ENCODE measurements at places on chromosomes 2 and 18.
A peak's percentile ranks its signal among the peaks of the same experiment; 100 is the strongest.

DNA sequence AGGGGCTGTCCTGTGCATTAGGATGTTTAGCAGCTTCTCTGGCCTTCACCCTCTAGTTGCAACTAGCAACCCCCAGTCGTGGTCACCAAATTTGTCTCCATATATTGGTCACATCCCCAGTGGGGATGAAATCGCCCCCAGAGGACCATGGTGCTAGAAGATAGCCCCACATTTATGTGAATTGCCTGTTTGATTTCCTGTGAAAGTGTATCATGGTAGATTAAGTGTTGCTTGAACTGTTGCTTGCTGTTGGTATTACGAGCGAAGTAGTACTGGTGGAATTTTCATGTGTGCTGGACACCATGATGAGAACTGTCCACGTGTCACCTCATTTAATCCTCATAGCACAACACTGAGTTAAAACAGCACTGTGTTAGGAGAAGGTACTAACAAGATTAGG lies 59.4 kb downstream of the TSPYL6 start:
- DNase-seq, result no peak

DNA sequence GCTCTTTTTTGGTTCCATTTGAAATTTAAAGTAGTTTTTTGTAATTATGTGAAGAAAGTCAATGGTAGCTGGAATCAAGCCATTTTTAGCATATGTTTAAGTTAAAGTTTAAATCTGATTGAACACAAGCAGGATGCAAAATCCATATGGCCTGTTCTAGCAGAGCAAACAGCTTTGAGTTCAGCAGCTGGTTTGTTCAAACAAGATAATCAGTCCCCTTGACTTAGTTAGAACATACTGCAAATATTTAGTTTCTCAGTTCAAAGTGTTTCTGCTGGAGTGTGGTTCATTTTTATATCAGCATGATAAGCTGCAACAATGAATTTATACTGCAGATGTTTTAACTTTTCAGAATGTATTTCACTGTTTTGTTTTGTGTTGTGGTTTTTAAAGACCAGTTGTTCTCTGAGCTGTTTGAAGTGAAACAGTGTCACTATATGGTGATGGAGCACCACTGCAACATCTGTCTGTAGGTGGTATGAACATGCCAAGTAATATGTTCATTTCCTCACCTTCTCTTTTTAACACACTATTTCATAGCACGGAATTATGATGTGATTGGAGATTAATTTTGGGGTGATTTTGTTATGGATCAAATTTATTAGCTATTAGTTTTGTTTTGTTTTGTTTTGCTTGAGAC lies 125.3 kb downstream of the COL4A4 start:
- DNase-seq, result no peak

DNA sequence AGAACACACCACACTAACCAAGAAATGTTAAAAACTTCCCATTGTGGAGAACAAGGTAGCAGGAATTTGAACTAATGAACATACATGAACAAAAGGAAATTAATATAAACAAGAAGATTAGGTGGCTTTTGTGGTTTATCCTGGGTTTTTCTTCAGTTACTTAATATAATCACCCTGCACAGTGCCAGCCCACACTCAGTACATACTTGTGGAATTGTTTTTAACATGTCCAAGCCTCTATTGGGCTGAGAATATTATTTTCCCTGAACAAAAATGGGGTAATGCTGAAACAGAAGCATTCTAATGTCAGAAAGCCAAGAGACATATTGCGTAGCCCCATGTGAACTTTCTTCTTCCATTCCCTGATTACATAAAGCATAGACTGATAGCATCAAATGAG lies 202.8 kb downstream of the DNER start:
- DNase-seq, result no peak

GRCh38 chr18:77003316-77003715 lies 129.3 kb downstream of the MBP start:
- no peak for DNase-seq

DNA sequence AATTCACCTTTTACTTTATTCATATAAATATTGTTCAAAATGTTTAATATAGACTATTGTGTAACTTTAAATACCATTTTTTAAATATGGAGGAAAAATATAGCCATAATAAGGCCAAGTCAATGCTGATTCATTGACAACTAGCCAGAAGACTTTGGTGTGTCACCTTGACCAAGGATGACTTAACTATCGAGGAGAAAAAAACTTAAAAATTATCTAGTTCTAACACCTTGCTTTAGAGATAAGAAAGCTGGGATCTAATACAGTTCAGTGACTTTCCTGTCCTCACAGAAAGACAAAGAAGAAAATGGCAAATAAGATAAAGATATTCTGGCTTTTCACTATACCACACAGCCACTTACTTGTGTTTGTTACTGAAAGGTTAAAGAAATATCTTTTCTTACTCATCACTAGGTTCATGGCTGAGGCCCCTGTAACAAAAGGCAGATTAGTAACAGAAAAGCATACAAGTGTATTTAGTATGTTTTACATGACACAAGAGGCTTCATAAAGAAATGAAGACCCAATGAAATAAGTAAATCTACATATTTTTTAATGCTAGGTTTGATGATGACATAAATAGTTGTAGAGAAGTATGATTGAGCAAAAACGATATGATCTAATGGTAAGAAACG lies 65.9 kb upstream of the LRRTM1 start:
- DNase-seq, result no peak

- no peak for DNase-seq
Observed at GRCh38 chr2:29952973-29953372, 31.6 kb upstream of the ALK start.

DNA sequence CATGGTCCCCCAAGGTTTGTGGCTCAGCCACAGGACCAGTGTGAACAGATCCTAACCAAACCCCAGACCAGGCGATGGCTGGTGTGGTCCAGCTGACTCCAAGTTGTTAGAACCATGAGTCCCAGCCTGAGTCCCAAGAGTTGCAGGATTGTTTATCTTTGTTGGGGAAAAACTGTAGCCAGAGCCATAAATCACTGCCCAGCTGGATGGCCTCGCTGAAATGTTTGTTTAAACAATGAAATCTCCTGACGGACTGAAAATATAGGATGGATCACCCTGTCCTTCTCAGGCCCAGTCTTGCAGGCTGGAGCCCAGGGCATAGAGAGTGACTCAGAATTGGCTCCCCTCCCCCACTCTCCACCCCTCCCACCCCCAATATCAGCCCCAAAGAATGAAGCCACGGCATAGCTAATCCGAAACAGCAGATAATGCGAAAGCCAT lies 36.4 kb downstream of the PKDCC start:
- DNase-seq, result no peak

GRCh38 chr18:46387441-46388131 lies 269.4 kb downstream of the LOXHD1 start:
- no peak for DNase-seq

- DNase-seq, result no peak
Observed at GRCh38 chr2:106812383-106812782, 73.6 kb downstream of the ST6GAL2 start.

DNA sequence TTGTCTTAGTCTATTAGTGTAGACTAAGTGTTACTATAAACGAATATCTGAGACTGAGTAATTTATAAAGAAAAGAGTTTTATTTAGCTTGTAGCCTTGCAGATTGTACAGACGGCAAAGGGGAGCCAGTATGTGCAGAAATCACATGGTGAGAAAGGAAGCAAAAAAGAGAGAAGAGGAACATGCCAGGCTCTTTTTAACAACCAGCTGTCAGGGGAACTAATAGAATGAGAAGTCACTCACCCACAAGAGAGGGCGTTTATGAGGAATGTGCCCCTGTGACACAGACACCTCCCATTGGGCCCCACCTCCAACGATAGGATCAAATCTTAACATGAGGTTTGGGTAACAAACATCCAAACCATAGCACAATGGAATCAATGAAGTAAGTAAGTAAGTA lies 20.6 kb upstream of the ZNF804A start:
- no peak for DNase-seq

- DNase-seq, result peak; percentile 31
Observed at GRCh38 chr2:130728007-130728454, 839 bp upstream of the GPR148 start.

DNA sequence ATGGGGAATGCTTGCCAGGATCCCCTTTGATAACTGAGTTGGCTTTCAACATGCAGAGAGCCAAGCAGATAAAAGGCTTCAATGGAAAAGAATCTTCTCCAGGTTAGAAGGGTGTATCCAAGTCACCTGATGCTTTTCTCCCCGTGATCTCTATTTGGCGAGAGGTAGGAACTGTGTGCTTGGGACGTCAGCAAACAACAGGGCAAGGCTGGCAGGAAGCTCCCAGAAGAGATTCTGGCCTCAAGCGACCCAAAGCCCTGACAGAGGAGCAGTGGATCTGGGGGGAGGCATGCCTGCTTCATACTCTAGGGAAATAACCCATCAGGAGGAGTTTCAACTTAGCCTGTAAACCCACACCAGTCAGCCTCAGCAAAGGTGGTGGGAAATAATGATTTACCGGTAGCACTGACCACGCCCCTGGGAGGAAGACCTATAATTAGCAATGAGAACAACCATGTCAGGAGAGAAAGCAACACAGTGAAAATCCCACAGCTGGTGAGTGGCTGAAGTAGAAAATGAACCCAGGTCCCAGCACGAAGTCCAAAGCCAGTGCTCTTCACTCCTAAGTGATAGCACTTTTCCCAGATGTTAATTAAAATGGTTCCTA lies 76.3 kb upstream of the SEC11C start:
- DNase-seq, result no peak

Measured in T-helper 9 cell (primary cell).